ENCODE measurements at places on chromosomes 5 and 9.

- DNase-seq: no peak
Measured at GRCh38 chr9:91182429-91183225, 179.1 kb downstream of the AUH start.

- no peak for DNase-seq
Measured at GRCh38 chr5:12242950-12243888, 339.0 kb upstream of the CTNND2 start.

DNA sequence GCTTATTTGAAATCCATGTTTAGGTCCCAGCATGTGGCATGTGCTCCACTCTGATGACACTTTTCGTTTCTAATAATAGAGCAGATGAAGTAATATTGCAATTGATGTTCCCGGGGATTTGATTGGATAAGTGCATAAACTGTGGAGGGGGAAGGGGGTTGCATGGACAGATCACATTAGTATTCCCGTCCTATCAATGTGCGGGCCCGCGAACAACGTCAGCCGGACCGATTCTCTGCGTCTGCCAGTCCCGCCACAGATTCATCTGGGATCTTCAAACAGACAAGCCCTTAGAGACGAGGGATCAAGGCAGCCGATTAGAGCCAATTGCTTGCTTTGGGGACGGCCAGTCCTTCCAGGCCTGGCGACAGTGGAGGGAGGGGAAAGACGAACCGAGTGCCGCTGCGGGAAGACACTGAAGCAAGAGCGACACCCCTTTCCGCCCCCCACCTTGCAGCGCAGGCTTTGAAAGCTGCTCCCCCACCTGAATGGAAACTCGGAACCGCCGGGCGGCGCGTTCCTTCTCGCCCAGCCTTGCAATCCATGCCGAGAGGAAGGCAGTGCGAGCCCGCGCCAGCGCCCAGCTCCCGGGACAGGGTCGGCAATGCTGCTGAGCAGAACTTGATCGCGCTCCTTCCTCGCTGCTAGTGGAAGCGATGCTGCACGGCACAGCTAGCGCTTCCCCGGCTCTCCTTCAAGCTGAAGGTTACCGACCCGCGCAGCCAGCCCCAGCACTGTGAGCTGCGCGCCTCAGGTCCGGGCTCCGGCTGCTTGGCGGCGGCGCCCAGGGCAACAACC is at the start of gene RGS7BP:
RGS7BP (plus strand) TSS at position 247 of the 798 bp plus-strand sequence. CDS start 610 bp downstream, outside the sequence.
- DNase-seq: no peak

GRCh38 chr5:174427304-174427703 is 297.1 kb upstream of the MSX2 start:
- no peak for DNase-seq

- DNase-seq: no peak
Measured at GRCh38 chr5:175471628-175472027, 6.7 kb upstream of the SFXN1 start.

- DNase-seq: no peak
Measured at GRCh38 chr5:140310434-140310833, 7.5 kb upstream of the PFDN1 start.

DNA sequence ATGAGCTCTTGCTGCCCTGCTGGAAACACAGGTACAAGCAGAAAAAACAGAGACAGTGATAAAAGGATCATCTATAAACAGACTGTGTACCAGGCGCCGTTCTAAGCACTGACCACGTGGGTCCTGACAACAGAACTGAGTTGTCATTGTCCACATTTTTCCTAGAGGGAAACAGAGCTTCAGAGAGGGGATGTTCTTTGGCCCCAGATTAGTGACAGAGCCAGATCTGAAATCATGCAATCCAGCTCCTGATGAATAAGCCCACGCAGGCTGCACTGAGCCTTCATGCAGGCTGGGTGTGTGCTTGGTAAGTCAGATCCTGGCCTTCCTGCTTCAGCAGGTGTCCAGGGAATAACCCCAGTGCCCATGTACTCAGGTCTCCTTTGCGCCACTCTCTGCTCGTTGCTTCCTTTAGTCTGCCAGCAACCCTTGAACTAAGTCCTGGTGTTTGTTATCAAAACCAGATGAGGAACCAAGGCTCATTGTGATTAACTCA is 22.8 kb upstream of the TCF7 start:
- no peak for DNase-seq

DNA sequence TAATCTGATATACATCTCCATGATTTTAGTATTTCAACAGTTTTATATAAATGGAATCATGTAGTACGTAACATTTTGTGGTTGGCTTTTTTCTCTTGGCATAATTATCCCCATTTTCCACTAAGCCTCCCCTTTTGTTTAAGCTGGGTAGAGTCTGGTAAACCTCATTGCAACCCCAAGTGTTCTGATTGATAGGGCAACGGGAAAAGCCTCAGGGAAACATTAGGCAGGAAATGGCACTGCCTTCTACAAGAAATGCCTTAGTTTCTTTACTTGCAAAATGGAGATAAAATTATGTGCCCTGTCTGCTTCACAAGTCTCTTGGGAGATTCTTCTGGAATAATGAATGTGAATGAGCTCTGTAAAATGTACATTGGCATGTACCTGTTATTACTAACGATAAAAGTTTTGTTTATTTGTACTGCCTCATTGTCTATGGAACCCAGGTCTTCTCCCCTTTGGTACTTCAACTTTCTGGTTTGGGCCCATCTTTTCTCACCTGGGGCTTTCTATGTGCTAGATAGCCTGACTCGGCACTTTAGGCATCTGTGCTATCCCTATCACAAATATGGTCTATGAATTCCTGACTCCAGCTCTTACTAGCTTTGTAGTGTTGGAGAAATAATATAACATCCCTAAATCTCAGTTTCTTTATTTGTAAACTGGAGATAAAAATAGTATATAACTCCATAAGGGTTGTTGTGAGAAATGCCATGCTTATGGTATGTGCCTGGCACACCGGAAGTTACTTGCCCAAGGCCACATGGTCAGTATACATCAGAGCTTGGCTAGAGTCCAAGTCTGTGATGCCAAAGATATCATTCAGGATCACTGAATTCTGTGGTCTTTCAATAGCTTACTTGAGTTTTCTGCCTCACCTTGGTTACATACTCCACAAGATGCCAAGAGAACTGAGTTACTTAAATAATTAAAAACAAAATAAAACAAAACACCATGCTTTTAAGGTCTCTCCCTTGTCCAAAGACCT is 48.2 kb upstream of the ZNF169 start:
- no peak for DNase-seq

DNA sequence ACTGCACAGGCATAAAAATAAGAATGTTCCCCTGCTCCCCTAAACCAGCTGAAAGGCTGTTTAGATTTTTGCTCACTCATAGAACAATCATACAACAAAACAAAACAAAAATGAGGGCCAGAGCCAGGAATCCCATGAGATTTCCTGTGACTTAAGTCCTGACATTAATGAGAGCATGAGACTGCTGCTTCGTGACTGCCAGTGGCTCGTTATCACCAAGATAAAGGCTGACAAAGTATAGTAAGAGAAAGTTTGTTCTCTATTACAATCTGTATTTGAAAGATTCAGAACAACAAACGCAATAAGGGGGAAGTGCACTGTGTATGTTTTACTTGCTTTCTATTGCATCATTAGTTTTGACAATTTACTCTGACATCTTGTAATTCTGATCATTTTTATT is 837.1 kb upstream of the C9orf72 start:
- no peak for DNase-seq

DNA sequence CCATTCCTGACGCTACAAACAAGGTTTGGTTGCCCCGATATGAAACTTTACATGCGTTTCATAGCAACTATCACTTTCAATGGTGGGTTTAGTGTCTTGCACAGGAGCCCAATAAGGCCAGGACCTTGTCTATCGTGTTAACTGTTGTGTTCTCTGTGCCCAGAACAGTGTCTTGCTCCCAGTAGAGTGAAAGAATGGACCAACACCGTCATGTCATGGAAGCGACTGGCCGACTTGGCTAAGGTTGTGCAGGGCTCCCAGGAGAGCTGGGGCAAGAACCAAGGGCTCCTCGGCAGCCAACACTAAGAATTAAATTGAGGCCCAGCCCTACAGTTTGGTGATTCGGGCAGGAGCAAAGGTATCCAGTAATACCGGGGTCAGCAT is 498 bp upstream of the ARHGEF37 start:
- no peak for DNase-seq

- no peak for DNase-seq
Measured at GRCh38 chr5:54669845-54670244, 152.3 kb downstream of the SNX18 start.

DNA sequence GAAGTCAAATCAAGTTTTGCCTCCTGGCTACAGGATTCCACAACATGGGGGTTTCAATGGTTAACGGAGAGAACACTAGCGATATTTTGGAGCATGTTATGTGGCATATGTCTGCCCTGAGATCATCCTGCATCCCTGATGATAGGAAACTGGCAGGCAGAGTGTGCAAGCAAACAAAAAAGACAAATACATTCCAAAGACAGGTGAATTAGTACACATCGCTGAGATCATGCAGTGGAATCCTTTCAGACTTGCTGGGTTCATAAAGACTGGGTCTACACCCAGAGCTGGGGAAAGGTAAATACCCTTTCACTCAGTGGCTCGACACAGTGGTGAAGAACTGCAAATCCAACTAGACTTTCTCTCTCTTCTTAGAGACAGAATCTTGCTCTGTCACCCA is 286.5 kb downstream of the EFNA5 start:
- DNase-seq: no peak

- DNase-seq: no peak
Measured at GRCh38 chr9:33415501-33416038, 13.2 kb upstream of the AQP7 start.

Data from NCI-H2107 (cell line).